ENCODE measurements at places on chromosomes 5 and 9.
A peak's percentile ranks its signal among the peaks of the same experiment; 100 is the strongest.

DNA sequence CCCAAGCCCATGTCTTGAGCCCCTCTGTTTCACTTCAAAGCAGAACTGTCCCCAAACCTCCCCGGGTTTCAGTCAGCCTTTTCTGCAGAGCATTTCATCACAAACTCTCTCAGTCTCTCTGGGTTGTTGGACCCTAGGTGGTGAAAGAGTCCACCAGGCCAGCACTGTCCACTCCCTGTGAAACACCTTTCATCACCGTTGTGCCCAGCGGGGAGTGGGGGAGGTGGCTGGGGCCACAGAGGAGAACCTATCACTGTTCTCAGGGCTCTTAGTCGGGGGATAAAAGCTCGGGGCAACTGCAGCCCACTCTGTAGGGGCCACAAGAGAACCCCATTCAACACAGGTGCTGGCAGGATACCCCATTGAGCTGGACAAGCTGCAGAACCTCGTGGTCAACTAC is 5.4 kb upstream of the RABL6 start:
- DNase-seq: no peak

- no peak for DNase-seq
These were observed 2277.6 kb downstream of the MAT2B start for GRCh38 chr5:165783024-165783423.

- DNase-seq: no peak
These were observed 609.5 kb upstream of the RGMB start for GRCh38 chr5:98163796-98164493.

DNA sequence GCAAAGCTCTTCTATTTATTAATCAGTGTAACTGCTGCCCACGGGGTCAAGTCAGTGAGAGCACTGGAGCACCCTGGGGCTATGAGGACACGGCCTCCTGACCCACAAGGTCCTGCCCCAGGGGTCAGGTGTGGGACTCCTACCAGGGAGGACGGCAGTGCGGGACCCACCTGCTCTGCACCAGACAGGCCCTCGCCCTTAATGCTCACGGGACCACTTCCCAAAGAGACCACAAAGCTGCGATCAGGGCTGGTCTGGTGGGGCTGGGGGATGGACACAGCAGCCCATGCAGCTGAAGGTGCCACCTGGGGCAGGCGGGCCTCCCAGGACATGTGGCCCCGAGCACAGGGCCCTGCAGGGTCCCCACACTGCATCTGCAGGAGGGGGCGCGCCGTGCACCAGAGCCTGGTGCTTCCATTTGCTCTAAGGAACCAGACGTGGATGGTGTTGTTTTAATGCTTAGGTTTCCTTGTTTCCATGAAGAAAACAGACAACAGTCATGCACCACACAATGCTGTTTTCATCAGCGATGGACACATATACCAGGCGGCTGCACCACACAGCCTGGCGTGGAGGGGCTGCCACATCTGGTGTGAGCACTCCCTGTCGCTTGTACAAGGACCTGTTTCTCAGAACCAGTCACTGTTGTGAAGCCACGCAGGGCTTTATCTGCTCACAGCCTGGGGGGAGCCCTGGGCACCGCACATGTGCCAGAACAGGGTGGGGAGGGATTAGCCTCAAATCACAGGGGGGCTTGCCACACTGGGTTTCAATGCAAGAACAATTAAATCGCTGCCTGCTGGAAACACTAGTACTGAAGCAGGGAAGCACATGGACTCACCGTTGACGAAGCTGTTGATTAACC is 22.6 kb downstream of the CLPTM1L start:
- no peak for DNase-seq

GRCh38 chr5:41878643-41879478 is 8.6 kb upstream of the OXCT1 start:
- no peak for DNase-seq

- DNase-seq: no peak
These were observed 600.7 kb upstream of the CDH6 start for GRCh38 chr5:30592833-30593232.

DNA sequence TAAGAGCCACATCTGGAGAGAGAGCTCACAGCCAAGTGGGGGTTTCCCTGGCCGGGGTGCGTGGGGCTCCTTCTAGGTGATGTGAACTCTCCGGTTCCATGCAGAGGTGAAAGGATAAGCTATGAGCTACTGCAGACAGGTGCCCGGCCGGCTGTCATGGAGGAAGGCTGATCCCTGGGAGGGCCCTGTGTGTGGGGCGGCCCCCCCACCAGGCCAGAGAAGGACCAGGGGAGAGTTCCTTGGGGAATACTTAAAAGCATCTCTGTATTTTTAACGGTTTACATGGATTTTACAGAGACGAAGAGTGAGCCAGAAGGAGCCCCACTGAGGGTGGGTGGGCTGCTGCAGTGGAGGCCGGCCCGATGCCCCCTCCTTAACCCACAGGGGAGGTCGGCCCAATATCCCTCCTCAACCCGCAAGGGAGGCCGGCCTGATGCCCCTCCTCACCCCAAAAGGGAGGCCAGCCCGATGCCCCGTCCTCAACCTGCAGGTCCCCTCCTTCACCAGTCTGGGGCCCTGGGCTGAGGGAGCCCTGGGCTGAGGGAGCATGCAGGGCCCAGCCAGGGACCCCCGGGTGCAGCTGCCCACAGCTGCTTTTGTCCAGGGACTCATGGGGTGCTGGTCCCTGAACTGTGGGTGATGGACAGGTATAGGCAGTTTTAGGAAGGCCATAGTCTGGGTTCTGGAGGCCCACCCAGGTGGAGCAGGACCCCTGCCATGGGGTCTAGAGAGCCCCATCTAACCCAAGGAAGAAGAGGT is 31.9 kb downstream of the MRPL36 start:
- DNase-seq: no peak

- no peak for DNase-seq
These were observed 764.9 kb downstream of the DNAH5 start for GRCh38 chr5:13179407-13180087.

DNA sequence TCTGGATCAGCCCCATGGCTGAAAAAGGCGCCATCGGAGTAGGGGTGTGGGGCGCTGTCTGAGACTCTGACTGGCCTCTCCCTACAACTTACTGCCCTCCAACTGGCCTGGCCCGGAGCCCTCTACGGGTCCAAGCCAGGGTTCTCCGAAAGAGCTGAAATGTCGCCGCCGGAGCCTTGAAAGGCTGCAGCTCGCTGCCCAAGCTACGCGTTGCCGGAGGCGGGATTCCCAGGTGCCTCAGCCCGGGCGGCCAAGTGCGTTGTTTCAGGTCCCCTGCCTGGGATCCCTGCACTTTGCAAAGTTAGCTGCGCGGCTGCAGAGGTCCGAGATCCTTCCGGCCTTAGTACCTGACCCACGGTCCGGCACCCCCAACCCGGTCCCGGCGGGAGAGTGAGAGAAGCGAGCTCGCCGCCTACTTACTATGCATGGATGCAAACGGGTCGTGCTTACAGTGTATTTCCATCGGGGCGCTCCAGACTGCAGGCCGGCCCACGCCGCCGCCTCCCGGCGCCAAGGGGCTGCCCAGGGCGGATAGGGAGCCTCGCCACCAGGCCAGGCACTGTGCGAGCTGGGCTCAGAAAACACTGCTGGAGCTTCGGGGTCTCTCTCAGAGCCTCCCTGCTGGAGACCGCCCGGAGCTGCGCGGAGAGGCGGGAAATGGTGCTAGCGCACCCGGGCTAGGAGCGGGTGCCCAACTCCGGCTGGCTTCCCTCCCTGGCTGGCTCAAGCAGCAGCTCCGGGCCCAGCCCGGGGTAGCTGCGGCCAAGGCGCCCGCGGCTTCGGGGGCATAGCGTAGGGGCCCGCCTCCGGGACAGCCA is 7.7 kb downstream of the PAX5 start:
- DNase-seq: no peak

GRCh38 chr9:38029915-38030638 is 39.0 kb downstream of the SHB start:
- no peak for DNase-seq

DNA sequence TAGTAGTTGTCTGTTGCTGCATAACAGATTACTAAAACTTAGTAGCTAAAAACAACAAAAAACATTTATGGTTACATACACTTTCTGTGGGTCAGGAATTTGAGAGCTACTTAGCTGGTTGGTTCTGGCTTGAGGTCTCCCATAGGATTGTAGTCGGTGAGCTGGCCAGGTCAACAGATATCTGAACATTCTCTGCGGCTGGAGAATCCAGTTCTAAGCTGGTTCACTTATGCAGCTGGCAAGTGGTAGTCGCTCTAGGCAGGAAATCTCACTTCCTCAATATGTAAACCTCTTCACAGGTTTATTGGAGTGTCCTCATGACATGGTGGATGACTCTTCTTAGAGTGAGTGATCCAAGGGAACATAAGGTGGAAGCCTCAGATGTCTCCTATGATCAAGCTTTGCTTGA is 65.7 kb upstream of the TNFAIP8 start:
- DNase-seq: no peak

GRCh38 chr5:32251871-32252458 is 60.8 kb downstream of the MTMR12 start:
- peak; percentile 24 for DNase-seq

GRCh38 chr9:10443181-10443867 is 169.5 kb downstream of the PTPRD start:
- DNase-seq: no peak
